ENCODE measurements at places on chromosomes 16 and 17.

DNA sequence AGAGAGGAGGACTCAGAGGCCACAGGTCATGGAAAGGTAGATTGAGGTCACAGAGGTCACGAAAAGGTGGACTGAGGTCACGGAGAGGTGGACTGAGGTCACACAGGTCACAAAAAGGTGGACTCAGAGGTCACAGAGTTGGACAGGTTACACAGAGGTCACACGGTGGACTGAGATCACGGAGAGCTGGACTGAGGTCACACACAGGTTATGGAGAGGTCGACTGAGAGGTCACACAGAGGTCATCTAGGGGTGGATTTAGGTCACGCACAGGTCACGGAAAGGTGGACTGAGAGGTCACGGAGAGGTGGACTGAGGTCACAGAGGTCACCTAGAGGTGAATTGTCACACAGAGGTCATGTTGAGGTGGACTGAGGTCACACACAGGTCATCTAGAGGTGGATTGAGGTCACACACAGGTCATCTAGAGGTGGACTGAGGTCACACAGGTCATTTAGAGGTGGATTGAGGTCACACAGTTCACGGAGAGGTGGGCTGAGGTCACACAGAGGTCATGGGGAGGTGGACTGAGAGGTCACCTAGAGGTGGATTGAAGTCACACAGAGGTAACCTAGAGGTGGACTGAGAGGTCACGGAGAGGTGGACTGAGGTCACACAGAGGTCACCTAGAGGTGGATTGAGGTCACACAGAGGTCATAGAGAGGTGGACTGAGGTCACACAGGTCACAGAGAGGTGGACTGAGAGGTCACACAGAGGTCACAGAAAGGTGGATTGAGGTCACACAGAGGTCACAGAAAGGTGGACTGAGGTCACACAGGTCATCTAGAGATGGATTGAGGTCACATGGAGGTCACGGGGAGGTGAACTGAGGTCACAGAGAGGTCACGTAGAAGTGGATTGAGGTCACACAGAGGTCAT, 26.7 kb upstream of the JPT2 start:
- DNase-seq = no peak

GRCh38 chr16:2511128-2511800, 2.5 kb upstream of the ATP6V0C start:
- DNase-seq = no peak

GRCh38 chr17:50310455-50311111, 35.3 kb upstream of the XYLT2 start:
- DNase-seq = no peak

- DNase-seq = no peak
Observed at GRCh38 chr17:65990593-65990992, 201.3 kb downstream of the CEP112 start.

DNA sequence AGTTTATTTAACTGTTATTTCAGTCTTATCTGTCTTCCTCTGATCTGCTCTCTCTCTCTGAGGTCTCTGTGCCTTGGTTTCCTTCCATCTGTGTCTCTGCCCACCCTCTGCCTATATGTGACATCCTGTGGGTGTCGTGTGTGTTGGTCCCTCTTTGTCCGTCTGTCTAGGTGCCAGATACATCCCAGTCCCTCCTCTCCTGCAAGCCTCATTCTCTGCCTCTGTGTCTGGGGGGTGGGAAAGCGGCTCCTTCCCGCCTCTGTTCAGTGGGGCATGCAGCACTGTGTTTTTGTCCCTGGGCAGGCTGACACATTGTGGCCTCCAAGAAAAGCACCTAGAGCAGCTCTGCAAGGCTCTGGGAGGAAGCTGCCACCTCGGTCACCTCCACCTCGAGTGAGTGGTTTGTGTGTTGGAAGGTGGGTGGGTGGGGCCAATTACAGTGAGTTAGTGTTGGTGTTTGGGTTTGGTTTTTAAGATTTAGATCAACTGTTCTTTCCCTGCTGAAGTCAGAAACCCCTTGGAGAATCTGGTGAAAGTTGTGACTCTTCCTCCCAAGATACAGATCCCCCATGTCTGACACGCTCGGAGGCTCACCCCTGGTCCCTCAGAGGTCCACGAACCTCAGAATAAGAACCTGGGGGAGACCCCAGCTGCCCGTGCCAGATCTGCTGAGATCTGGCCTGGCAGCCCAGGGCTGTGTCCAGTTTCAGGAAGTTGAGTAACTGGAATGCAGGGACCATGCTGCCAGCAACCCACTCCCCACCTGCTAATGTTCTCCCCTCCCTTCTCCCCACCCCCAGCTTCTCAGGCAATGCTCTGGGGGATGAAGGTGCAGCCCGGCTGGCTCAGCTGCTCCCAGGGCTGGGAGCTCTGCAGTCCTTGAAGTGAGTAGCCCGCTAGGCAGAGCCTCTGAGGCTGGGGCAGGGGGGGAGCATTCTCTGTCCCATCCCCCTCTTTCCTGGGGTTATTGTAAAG, 50.9 kb upstream of the CPNE2 start:
- DNase-seq = peak; percentile 39

- no peak for DNase-seq
Observed at GRCh38 chr16:11681556-11681955, 13.3 kb downstream of the SNN start.

DNA sequence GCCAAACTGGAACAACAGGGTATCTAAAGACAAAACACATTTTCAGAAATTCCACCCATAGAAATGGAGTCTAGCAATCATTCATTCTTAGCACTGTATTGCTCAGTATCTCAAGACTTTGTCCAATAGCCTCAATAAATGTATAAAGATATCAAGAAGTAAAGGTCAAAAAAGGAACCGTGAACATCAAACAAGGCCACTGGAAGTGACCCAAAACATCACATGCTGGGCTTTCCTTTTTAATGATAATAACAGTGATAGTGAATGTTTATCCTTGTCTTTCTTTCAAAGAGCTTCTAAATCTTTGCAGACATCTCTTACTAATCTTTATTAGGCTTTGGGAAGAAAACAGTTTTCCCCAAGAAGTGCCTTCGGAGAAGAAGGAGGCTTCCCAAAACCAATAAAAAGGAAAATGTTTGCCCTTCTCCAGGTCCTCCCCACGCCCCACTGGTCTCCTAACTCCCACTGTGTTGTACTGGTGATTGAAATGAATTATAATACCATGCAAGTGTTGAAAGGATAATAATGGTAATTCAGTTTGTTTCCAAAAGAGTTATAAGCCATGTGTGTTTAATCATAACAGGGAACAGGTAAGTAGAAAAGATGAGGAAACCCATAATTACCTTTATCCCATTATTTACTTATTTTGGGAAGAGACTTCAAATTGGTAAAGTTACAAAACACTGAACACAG, 18.6 kb downstream of the RNF43 start:
- DNase-seq = no peak

DNA sequence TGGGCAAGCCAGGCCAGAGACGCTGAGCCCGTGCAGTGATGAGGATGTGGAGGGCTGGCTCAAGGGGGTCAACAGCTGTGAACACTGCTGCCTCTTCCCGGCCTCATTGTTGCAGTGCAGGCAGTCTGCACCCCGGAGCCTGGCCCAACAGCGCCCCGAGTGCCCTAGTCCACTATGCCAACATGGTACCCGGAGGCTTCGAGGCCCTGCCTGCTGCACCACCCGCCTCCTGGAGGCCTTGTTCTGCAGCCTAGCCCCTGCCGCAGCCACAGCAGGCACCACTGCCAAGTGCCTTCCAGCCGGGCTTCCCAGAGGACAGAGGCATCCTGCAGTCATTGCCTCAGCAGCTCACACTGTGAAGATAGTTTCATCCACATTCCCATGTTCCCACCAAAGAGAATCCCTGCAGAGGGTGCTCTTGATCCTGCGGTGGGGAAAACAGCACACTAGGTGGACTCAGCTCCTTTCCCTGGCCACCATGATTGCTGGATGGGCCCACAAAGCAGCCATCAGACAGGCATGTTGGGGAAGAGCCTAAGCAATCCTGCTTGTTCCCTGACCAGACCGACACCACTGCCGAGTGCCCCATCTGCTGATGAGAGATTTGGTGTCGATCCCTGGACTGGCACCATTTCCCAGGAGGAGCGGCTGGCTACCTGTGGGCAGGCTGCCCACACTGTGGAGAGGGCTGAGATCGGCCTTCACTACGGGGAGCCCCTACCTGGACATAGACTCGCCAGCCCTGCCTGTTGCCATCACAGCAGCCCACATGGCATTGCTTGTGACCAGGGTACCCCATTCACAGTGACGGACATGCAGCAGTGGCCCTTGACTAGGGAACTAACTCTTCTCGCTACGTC, 44.9 kb downstream of the USP22 start:
- no peak for DNase-seq

DNA sequence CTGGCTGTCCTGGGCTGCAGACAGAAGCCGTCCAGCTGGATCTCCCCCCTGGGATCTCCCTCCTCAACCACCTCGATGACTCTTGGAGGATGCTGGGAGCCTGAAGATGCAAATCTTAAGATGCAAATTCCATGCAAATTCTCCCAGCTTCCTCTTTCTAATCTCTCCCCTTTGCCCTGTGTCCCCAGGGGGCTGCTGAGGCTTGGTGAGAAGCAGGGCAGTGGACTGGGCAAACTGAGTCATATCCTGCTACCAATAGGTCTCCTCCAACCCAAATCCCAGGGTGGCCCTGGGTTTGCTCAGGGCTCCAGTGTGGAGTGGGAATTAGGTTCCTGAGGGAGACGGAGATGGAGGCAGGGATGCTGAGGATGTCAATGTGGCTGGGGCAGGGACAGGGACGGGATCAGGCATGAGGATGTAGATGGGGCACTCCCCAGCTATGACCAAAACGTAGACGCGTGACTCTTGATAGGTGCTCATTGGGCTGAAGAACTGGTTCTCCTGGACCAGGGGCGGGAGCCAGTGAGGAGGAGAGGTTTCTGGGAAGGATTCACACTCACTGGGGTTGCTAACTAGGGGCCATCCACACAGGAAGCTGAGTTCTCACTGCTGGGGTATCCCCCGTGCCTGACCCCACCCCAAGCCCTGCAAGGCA, 3.6 kb upstream of the ALOX12B start:
- peak; percentile 32 for DNase-seq

DNA sequence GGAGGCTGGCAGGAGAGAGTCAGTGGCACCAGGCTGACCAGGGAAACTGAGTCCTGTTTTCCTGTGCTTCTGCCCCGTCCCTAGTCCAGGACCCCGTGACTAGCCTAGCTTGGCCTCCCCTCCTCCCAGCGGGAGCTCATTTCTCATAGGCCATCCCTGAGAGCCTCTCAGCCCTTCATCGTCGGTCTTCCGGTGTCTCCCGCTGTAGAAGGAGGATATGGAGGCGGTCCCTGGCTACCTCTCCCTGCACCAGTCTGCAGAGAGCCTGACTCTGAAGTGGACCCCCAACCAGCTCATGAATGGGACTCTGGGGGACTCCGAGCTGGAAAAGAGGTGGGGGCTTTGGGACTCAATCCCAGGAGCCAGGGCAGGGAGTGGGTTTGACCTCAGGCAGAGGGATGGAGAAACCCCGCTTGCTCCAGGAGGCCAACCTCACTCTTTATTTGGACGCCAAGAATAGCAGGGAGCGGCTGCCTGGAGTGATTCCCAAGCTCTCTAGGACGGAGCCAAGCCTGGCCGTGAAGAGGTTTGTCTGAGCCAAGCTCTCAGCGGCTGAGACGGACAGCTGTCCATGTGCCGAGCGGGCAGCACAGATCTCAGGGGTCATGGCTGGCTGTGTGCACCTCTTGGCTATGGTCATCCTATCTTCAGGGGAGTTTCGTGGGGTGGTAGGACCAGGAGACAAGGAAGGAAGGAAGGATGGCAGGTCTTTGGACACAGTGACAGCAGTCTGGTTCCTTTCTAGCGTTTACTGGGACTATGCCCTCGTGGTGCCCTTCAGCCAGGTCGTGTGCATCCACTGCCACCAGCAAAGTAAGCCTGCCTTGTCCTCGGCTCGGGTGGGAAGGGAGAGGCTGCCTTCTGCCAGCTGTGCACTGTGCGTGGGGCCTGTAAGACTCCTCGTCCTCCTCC, 26.8 kb downstream of the SGSM2 start:
- no peak for DNase-seq

- DNase-seq = peak; percentile 21
Observed at GRCh38 chr17:59547131-59547915, 18.1 kb upstream of the DHX40 start.

- no peak for DNase-seq
Observed at GRCh38 chr16:13909872-13910303, 10.1 kb upstream of the ERCC4 start.

GRCh38 chr16:1982013-1982433, 754 bp upstream of the NOXO1 start:
- DNase-seq = no peak

DNA sequence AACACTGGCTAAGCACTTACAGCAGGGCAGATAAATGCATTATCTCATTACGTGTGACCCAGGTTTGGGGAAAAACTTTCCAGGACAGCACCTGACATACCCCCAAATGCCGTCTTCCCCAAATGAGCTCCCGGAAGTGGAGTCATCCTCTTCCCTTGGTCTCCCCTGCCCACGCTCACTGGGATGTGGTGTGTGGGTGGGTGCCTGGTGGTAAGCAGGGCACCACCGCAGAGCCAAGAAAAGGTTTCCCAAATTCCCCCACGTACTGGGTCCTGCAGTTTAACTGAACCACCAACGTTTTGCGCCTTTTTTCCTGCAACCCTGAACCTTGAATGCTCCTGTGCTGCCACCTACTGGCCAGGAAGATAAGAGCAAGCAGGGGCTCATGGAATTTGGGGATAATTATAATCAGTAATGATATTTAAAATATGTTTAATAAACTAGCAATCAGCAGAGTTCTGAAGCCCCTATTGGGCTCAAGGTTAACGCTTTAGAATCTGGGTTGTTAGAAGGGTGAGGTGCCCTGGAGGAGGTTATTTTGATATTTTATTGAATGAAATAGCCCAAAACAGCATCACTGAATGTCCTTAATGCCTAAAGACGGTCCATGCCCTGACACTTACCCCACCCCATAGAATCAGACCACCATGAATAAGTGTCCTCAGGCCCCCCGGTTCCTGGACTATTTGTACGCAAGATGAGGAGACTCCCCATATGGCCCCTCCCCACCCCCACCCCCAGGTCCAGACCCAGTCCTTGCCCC, 8.0 kb downstream of the SPPL2C start:
- DNase-seq = peak; percentile 60

DNA sequence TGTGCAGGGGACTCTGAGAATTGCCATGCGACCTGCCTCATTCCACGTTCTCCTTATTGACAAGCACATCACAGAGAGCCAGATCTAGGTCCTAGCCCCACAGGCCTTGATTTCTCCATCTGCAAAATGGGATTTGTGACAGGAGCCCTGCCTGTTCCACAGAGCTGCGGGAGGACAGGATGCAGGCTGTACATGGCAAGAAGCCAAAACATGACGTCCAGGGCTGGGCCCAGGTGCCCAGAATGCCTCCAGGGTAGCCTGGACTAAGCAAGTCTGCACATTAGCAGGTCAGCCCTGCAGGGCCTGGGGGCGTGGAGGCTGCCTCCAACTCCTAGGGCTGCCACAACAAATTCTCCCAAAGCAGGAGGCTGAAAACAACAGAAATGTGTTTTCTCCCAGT, 235.7 kb upstream of the SDK2 start:
- DNase-seq = no peak

- DNase-seq = no peak
Observed at GRCh38 chr16:85521552-85522307, 91.4 kb upstream of the GSE1 start.
